ENCODE measurements at places on chromosomes 3 and 15. TPM values are rescaled to one million over a fixed set of nuclear protein-coding genes. Genes with fewer than 3 reads are reported as not detected.

The MAGEL2 gene
- total RNA-seq, result not detected

DNA sequence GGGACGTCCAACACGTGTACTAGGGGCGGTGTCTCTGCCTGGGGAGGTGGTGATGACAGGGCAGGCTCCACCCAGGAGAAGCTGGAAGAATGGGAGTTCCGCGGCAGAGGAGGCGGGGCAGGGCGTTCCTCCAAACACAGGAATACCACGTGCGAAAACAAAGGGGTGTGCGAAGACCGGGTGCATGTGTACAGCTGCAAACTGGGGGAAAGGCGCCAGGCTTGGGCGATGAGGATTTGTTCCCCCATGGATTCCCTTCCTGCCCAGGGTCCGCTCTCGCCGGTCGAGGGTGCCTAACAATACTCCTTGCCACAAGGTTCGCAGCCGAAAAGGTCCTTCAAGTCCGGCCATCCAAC is 500 bp upstream of the ZSCAN2 start:
- peak; percentile 82 for DNase-seq

GRCh38 chr3:195183071-195183776 is 87.7 kb downstream of the XXYLT1 start:
- DNase-seq, result no peak

DNA sequence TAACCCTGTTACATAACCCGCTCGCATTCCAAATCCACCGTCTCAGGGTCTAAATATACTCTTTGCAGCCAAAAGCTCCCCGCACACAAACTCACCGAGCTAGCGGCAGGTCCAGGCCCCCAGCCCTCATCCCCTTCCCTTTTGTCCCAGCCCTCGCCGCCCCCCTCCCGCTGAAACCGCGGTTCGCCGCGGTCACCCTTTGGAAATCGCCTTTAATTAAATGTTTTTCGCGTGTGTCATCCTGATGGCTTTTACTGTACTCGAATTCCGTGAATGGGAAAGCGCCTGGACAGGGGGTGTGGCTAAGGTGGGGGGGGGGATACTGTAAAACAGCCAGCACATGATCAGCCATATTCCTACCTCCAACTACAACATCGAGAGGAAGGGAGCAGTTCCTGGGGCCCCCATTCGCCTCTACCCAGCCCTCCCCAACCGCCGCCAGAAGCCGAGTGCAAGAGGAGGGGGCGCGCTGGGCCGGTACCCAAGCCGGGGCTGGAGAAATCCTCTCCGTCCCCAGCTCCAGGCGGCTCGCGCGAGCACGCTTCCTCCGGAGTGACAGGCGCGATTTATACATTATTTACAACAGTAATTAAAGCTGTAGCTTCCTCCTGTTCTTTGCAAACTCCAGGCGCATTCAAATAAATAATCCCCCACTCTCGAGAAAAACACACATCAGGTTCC is 1.7 kb downstream of the RORA start:
- peak; percentile 55 for DNase-seq

GRCh38 chr3:4797201-4797705 is 182.0 kb upstream of the BHLHE40 start:
- no peak for DNase-seq

DNA sequence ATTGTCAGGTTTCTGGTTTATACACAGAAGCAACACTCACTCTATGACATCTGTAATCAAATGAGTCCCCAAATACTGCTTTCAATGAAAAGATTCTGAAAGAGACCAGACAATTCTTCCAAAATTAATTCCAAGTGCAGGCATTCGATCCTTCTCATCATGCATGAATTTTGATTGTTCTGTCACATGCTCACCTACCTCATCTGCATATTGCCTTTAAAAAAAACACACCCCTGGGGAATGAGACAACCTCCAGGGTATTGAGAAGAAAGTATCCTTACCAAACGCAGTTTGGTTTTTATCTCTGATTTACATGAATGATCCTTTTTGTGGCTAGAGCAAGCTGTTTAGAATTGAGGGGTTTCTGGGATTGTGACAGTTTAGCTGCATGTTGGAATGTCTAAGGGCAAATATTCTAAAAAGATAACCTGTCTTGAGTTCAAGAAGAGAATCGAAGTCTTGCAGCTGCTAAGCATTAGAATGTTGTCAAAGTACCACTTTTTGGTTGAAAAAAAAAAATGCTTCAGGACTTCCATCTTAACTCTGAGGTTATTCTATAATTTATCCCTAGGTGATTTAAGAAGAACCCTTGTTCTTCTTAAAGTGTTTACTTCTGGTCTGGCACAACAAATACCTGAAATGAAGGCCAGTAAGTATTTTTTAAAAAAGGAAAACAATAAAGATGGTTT is 653.1 kb downstream of the RBMS3 start:
- DNase-seq, result no peak

DNA sequence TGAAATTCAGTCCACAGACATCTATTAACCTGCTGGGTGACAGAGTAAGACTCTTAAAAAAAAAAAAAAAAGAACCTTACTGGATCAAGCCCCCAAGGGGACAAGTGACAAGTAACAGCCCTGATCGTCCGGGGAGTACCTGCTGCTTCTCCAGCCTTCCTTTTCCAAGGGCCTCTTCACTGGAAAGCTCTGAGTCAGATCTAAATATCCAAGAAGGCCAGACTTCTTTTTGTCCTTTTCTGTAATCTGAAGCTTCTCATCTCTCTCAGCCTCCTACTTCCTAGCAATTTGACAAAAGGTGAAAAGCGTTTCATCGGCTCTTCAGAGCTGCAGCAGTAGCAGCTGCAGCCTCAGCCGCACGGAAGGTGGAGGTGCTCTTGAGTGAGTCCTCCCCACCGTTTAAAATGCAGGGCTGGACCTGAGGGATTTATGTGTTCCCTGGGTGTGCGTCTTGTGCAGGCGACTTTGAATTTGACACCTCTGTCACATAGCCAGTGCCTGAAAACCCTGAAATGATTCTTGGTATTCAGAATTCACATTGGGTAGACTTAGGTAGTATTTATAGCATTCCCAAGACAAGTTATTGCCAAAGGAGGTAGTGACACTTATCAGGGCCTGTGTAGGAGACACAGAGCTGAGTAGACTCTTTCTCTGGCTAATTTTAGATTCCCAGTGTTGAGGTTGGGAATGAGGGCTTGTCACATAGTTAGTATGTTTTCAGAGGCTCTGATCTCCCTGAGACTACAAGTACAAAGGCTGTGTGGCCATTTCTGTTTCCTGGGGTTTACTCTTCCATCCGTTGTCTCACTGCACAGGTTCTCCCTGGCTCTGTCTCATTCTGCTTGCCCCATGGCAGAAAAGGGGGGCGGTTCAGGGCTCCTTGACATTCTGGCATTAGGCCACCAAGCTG is 291.2 kb upstream of the C2CD4B start:
- DNase-seq, result peak; percentile 28

GRCh38 chr3:176351408-176351807 is 845.9 kb downstream of the TBL1XR1 start:
- no peak for DNase-seq

DNA sequence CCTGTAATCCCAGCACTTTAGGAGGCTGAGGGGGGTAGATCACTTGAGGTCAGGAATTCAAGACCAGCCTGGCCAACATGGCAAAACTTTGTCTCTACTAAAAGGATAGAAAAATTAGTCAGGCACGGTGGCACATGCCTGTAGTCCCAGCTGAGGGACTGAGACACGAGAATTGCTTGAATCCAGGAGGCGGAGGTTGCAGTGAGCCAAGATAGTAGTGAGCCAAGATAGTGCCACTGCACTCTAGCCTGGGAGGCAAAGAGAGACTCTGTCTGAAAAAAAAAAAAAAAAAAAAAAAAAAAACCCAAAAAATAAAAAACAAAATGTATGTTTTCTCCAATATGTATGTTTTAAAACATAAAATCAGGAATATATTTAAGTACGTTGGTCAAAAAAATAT is 16.3 kb downstream of the TARS3 start:
- no peak for DNase-seq

DNA sequence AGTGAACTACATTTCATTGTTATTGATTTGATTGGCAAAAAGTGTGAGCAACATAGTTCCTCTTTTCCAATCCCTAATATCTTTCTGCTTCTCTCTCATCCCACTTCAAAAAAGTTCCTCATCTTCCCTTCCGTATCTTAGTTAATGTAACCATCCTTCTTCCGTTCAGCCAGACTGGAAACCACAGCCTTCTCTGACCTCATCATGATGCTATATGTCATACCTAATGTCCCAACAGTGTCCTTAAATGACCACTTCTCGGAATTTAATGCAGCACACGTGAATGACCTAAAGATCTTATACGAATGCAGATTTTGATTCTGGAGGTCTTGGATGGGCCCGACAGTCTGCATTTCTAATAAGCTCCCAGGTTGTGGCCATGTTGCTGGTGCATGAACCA is 320.3 kb upstream of the SATB1 start:
- no peak for DNase-seq

GRCh38 chr3:68290333-68290732 is 635.9 kb upstream of the SUCLG2 start:
- DNase-seq, result no peak

DNA sequence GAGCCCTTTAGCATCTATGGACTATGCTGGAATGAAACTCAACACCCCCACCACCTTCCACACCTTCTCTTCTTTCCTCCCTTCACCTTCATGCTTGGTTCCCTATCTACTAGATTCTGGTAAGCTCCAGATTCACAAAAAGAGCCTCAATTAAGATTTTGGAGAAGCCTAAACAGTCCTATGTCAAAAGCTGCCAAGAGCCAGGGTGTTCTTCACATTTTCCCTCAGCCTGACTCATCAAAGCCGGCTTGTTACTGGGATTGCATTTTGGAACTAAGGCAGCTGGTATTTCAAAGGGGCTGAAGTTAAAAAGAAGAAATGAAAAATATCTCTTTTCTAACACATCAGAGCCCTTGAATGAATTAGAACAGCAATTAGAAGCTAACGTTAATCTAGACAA is 247.7 kb downstream of the MYRIP start:
- no peak for DNase-seq

The ACKR2 gene
- total RNA-seq, result 1.3 TPM

The PRKCD gene
- 18.7 TPM for total RNA-seq

DNA sequence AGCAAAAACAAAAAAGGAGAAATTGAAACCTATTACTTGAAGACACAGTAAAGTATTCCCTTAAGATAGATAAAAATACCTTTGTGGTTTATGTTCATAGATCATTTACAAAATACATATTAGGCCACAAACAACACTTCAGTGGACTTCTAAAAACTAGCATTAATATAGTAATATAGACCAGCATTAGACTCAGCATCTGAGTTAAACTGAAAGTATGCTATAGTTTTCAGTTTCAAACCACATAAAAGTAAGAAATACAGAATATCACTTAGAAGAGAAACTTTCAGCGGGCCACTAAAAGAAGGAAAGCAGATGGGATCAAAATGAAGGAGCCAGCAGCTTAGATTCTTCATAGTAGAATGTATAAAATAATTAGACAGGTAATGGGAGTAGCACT is 86.6 kb downstream of the MSL2 start:
- no peak for DNase-seq

The DZIP3 gene
- total RNA-seq, result 7.3 TPM

- DNase-seq, result no peak
Observed at GRCh38 chr3:124229420-124229819, 237.5 kb upstream of the ROPN1 start.

DNA sequence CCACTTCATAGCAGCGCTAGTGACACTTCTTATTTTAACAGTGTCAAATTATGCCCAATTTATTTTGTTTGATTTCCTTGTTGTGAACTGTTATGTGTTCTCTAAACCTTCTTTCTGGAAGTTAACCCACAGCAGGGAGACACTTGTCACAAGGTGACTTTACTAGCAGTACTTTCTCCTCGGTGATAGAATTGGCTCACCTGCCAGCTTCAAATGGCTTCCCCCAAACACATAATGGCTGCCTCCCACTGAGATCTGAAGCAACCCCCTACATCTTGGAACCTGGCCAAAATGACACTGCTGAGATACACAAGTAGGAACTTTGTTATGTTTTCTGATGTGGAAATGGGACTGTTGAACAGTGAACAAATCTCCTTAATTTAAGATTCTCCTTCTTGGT is 238.8 kb upstream of the DPH6 start:
- DNase-seq, result no peak

The ACSBG1 gene
- 0.40 TPM for total RNA-seq

DNA sequence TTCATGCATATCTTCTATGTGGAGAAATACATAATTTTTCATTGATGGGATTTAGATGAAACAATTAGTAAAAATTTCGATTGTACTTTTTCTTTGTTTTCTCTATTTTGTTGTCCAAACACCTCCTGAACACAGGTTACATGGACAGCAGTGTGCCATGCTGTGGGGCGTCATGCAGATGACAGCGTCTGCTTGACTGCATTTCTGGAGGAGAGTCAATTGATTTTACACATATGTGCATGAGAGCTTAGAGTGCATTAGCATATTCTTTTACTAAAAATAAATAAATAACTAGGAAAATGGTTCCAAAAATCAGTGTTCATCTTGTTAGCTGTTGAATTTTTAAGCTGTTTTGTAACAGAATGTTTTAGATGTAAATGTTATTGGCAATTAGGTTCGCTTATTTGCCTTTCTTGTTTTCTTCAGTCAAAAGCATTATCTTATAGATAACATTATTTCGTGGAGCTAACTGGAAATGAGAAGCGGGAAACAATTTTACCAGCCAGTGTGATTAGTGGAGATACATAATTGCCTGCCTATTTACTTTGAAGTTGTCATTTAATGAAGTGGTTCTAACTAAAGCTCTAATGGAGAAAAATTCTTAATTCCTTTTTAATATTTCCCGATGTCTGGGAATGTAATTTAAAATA is 82.7 kb upstream of the VGLL3 start:
- no peak for DNase-seq

GRCh38 chr3:6182476-6182875 is 678.4 kb upstream of the GRM7 start:
- DNase-seq, result no peak

- peak; percentile 35 for DNase-seq
Observed at GRCh38 chr15:98746375-98747155, 98.2 kb downstream of the IGF1R start.

The ARPP19 gene
- total RNA-seq, result 54.4 TPM

The HYAL3 gene
- total RNA-seq, result 13.2 TPM

The MYRIP gene
- not detected for total RNA-seq

The FAM81A gene
- total RNA-seq, result 2.5 TPM

DNA sequence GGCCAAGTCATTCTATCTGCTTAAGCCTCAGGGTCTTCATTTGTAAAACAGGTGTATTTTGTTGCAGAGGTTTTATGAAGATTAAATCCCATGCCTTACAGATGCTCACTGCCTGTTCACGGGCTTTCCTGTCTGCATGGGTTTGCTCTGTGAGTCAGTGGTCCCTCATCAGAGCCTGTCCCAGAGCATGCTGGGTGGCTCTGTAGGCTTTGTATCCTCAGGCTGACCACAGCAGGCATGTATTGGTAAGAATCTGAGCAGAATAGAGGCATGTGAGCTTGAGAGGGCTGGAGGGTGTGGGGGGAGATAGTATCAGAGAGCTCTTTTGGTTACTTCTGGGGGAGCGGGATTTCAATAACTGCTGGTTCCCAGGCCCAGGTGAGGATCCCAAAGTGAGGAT is 45.4 kb upstream of the PLXNA1 start:
- DNase-seq, result peak; percentile 7

The CFAP100 gene
- total RNA-seq, result not detected

GRCh38 chr3:182892226-182892625 is 88.1 kb downstream of the DCUN1D1 start:
- no peak for DNase-seq
